ENCODE measurements at places on chromosomes 3 and 15.

GRCh38 chr3:37741644-37742043, 120.0 kb upstream of the CTDSPL start:
- DNase-seq, result no peak

GRCh38 chr3:132311316-132311715, 5.9 kb upstream of the ACP3 start:
- no peak for DNase-seq

GRCh38 chr3:72814308-72814707, 33.9 kb downstream of the SHQ1 start:
- no peak for DNase-seq

GRCh38 chr3:180640987-180641386, 38.3 kb downstream of the CCDC39 start:
- DNase-seq, result no peak

GRCh38 chr15:68576235-68576892, 2.4 kb upstream of the CORO2B start:
- no peak for DNase-seq

GRCh38 chr15:70613271-70613670, 150.1 kb downstream of the UACA start:
- no peak for DNase-seq

DNA sequence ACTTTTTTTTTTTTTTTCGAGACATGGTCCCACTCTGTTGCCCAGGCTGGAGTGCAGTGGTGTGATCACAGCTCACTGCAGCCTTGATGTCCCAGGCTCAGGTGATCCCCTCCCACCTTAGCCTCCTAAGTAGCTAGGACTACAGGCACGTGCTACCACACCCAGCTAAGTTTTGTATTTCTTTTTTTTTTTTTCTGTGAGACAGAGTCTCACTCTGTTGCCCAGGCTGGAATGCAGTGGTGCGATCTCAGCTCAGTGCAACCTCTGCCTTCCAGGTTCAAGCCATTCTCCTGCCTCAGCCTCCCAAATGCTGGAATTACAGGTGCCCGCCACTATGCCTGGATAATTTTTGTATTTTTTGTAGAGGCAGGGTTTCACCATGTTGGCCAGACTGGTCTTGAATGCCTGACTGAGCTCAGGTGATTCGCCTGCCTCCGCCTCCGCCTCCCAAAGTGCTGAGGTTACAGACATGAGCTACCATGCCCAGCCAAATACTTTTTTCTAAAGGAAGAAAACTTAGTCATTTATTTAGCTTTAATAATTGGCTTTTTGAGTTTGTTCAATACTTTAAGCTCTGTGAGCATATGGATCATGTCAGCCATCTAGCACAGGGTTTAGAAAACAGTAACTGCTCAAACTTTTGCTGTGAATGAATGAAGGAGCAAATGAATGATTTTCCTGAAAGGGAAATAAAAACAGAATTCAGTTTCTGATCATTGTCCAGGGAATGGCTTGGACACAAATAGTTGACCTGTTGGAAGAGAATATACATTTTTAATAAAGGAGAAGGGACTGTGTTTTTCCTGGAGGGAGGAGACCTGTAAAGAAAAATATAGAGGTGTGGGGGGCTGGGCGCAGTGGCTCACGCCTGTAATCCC, 26.0 kb downstream of the UBE2E1 start:
- DNase-seq, result no peak

DNA sequence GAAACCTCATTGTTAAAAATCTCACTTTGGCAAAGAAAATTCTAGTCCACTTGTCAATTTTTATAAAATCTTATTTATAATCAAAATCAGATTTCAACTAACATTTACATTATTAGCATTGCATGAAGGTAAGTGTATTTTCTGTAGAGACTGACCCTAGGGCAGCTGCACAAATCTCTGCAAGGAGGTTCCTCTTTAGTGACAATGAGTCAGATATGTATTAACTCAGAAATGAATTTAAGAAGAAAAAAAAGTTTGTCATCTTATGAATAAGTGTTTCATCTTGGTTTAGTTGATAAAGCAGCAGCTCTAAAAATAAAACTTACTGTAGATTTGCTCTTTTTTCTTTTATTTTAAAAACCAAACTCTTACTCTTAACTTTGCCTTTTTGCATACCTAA, 9.0 kb upstream of the GNB4 start:
- DNase-seq, result no peak

Measured in stimulated activated CD8-positive, alpha-beta memory T cell treated with anti-CD3 and anti-CD28 coated beads, Interleukin-4, amount 100 ng/mL, for 4 hours (primary cell).